Dermis microvascular lymphatic vessel endothelial cell (primary cell): ENCODE measurements at places on chromosomes 12 and 14. TPM values are rescaled to one million over a fixed set of nuclear protein-coding genes. Genes with fewer than 3 reads are reported as not detected.

CACNA2D4 gene
- under 0.01 and 0.26 TPM in 2 replicates for total RNA-seq

MUCL1 gene
- total RNA-seq = not detected in 2 replicates

KCNH3 gene
- under 0.01 and 0.13 TPM in 2 replicates for total RNA-seq

ASB2 gene
- not detected in 2 replicates for total RNA-seq

AQP6 gene
- total RNA-seq = not detected in 2 replicates
